IPS DF 19.7 (cell line): ENCODE measurements at places on chromosomes 5 and 9.

- DNase-seq = no peak
Observed at GRCh38 chr5:81782811-81783210, 31.9 kb upstream of the SSBP2 start.

DNA sequence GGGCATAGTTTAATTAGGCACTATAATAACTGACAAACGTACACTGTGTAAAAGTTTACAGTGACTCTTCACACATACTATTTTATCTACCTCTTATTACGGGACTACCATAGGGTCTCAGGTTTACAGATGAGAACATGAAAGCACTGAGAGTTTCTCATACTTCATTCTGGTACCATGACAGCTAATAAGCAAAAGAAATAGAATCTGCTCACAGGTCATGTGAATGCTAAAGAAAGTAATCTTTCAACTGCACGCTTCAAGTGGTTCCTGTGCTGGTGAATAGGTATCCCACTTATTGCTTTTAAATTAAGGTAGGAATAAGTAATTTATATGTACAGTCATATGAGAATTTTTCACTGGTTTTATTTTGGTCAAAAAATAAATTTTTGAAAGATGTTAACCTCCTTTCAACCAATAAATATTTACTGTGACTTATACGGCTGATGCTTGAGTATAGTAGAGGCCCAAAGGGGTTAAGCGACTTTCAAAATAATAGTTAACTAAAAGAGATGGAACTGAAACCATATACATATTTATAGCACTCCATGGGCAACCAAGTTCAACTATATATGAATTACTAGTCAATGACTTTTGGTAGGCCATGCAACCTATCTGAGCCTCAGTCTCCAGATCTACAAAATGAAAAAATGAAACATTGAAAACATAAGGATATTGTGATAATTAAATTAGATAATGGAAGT lies 8.1 kb downstream of the CDKN2A start:
- no peak for DNase-seq

DNA sequence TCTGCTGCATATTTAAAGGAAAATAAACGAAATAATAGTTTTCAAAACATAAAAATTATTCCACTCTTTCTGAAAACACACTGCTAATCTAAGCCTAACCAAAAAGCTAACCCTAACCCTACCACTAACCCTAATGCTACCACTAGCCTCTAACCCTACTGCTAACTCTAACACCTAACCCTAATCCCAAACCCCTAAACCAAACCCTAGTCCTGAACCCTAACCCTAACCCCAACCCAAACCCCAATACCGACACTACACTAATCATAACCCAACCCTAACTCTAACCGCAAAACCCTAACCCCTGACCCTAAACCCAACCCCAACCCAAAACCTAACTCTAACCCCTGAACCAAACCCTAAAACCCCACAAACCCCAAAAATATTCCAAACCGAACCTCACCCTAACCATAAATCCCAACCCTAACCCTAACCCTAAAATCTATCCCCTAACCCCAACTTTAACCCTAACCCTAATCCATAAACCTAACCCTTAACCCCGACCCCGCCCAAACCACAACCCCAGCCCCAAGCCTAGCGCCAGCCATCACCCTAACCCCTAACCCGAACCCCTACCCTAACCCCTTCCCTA lies 41.9 kb upstream of the PLEKHG4B start:
- DNase-seq = no peak

DNA sequence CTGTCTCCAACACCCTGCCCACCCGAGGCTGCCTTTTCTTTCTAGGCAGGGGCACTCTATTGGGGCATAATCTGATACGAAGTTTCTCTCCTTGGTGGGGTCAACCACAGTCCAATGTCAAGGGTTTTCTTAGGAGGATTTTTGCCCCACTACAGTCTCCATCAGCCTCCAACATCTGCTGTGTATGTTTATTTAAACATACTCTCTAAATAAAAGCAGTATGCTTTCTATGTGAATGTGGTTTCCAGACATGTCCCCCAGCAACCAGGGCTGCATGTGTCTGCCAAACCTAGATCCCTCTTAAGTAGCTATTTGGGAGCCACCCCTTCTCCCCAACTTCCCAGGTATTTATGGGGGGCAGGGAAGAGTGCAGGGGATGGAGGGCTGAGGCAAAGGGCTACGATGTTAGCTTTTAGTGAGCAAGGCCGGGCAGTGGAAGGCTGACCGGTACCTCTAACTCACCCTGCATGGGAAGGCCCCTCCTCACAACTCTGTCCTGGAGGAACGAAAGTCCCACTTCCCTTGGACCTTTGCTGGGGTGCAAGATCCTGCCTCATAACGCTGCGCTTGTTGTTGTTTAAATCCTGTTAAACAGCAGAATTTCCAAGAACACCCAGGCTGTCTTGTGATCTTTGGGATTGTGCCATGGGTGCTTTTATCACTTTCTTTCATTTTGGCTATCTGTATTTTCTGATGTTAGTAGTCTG lies 75.4 kb downstream of the NREP start:
- no peak for DNase-seq

DNA sequence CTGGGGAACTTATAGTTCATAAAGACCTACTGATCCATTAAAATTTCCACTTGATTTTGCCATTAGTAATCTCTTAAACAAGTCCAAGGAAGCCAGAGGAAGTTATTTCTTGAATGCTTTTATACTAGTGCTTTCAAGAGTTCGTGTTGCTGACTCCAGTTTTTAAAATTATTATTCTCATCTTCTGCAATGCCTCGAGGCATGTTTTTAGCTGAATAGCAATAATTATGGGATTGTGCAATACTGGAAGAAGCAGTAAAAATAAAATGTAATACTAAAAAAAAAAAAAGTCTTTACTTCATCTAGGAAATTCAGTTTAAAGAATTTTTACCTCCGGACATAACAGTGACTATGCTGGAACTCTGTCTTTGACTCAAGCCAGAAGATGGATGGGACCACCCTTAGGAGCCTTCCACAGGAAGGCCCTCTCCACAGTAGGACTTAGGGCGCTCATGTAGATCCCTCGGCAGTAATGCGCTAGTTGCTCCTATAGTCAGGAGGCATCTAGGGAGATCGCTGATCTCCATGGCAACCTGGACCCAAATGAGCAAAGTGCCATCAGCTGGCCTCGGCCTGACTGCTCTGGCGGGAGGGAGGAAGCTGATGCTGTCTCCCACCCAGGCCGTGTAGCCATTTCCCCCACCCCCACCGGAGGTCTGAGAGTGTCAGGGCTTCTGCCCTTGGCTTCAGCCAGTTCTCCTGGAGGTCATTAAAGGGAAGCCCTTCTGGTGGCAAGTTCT lies 56.7 kb downstream of the DAPK1 start:
- DNase-seq = no peak

DNA sequence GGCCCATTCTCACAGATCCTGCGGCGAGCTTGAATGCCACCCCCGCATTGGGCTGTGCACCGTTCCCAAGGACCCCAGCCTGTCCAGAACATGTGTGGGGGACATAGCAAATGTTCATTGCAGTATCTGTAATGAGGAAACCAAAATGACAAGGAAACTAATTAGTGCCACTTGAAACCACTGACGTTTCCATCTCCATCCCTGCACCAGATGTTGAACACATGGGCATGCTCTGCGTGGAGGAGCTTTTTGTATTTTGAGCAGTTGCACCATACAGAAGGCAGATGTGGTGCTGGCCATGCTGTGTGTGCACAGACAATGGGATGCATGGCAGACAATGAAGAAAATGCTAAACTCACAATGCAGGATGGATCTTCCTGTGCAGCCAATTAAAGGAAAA lies 437.7 kb downstream of the SEMA5A start:
- DNase-seq = no peak

DNA sequence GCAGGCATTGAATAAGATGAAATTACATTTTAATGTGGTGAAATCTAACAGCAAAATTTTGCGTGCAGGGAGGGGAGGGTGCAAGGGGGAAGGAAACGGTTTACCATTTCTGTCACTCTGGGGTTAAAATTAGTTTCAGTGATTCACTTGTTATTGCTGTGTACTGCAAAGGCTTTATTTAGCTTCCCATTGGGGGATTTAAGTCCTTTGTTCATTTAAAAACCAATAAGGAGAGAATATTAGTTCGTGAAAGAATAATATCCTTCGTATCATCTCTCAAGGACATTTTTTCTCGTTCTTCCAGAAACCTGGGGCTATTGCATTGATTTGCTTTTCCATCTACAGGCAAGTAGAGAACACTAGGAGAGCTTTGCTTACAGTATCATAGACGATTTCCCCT lies 667.8 kb upstream of the RGMB start:
- DNase-seq = no peak

DNA sequence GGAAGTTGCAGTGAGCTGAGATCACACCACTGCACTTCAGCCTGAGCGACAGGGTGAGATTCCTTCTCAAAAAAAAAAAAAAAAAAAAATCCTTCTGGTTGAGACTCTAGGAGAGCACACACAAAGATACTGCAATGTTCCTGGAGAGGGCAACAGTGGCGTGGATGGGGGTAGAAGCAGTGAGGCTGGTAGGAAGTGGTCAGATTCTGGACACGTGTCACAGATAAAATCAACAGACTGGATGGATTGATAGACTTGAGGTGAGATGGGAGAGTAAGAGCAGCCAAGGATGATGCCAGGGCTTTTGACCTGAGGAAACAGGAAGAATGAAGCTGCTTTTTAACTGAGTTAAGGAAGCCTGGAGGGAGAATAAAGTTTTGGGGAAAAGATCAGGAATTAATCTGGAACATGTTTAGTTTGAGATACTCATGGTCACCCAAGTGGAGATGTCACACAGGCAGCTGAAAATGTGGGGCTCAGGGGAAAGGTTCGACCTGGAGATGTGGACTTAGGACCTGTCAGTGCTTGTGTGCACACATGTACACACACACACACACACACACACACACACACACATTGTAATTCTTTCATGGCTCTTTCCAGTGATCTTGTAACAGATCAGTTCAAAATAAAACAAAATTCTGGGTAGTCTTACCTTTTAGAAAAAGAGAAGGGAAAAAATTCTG lies 88.1 kb downstream of the FANCC start:
- no peak for DNase-seq

GRCh38 chr9:33329117-33329563 lies 38.8 kb downstream of the NFX1 start:
- no peak for DNase-seq

DNA sequence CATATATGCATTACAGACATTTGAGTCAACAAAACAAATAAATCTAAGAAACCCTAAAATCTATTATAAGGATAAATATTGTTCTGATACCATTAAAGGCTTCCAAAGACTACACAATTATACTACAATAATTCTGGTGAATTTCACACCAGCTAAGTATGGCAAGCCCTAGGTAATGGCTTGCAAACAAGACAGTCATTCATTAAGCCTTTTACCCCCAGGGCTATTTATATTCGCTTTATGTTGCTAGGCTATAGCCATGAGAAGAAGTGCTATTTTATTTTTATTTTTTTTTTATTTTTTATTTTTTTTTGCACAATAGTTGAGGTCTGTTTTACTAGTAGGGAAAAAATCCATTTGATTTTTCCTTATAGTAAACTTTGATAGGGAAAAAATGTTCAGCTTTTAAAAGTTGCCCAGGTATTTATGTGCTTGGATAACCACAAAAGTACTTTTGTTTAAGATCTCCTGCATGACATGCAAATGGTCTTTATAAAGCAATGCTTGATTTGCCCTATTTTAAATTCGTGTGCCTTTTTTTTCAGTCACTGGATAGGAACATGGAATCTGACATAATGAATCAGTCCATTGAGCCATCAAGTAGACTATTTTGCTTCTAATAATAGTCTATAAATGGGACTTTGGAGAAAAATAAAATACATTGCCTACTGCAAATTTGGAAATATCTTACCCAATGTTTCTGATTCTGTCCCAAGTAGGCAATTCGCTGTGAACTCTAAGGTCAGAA lies 946.3 kb upstream of the COX7C start:
- DNase-seq = no peak

DNA sequence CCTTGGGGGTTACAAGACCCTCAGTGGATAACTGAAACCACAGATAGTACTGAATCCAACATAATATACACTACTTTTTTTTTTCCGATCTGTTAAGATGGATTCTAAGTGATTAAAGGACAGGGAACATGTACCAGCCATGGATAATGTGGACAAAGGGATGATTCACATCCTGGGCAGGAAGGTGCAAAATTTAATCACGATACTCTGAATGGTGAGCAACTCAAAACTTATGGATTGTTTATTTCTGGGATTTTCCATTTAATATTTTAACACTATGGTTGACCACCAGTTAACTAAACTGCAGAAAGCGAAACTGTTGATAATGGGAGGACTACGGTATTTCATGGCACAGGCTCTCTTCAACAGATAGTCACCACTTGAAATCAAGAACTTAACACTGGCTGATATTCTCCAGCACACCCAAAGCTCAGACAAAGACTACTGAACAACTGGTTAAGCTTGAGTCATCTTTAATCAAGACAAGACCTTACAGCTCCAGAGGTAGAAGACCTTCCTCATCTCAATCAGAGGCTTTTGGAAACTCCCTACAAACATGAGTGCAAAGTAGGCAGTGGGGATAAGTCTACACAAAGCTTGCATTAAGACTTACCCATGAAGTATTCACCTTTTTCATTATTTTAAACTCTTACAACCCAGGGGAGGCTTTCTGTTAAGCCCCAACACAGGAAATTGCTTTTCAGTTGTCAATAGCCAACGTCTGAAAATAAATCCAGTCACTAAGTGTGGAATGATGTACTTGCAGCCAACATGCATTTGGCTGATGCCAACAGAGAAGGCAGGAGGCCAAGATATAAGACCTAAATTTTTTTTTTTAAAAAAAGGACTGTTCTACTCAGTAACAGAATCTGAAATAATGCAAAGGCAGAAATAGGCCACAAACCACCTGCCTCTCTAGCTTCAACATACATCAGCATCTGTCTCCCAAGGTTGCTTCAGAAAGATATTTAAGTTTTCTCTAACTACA lies 78.7 kb downstream of the ELAVL2 start:
- DNase-seq = no peak

- no peak for DNase-seq
Observed at GRCh38 chr5:38151878-38152277, 106.5 kb upstream of the EGFLAM start.

- no peak for DNase-seq
Observed at GRCh38 chr5:113421693-113422092, 13.1 kb downstream of the TSSK1B start.

GRCh38 chr5:7930011-7930410 lies 61.1 kb downstream of the MTRR start:
- no peak for DNase-seq

GRCh38 chr5:89178541-89178940 lies 295.6 kb upstream of the MEF2C start:
- DNase-seq = no peak

DNA sequence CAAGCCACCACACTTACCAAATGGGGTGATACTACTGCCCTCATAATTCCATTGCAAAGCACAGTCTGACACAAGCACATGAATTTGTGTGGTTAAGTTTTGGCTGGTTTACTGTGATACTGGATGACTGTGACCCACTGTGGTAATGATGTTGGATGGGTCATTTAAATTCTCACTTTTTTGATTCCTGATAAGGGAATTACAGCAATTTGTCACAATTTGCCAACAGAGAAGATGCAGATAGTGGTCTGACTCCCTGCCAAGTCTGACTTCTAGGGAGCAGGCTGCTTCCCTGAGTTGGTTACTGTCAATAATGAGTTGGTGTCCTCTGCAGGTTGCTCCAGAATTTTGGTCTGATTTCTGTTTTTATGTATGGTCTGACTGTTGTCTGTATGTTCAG lies 731.9 kb downstream of the MTRR start:
- DNase-seq = no peak
